ENCODE measurements at places on chromosomes 3 and 15.

GRCh38 chr3:154786724-154787123, 293.4 kb upstream of the MME start:
- DNase-seq: no peak

- no peak for DNase-seq
These were observed 45.6 kb downstream of the CMC1 start for GRCh38 chr3:28287046-28287445.

- DNase-seq: no peak
These were observed 590.8 kb downstream of the FOXP1 start for GRCh38 chr3:70992562-70993204.

DNA sequence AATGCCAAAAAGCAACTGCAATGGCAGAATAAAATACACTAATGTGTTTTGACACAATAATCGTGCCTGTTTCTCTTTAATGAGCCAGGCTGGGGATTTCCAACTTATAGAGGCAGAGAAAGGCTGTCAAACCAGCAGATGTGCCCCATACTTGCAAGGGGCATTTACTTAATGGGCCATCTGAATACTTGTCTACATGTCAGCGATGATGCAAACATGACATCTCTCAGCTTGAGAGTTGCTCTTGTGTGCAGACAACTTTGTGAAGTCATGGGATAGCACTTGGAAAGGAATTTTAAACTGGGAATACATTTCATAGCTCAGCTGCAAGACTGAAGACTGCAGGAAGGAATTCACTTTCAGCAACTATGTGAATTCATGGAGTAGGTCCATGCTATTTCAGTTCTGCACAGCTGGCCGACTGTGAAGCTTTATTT, 127.4 kb upstream of the ADAMTS9 start:
- DNase-seq: no peak

DNA sequence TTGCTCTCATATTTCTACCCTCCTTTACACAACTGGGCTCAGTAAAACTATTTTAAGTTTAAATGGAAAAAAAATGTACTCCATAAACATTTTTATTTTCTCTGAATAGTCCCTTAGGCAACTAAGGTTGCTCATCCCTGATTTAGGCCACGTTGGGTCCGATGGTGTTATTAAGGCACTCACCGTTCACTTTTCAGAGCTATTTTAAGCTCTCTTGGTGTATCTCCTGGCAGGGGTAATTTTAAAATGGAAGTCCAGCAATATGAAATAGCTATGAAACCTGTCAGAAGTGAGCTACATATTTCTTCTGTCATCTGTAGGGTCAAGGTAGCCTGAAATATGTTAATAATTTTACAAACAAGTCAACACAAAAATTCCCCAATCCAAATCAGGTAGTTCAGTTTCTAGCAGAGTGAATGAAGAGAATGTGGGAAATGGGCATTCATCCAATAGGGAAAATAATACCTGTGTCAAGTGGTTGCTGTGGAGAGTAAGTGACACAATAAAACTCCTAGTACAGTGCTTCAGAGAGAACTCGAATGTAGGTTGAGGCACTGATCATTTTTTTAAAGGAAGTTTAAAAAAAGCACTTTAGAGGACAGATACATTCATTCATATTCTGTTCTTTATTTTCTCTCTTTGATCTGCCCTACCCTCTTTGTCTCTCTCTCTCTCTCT, 209.3 kb upstream of the FEZF2 start:
- no peak for DNase-seq

DNA sequence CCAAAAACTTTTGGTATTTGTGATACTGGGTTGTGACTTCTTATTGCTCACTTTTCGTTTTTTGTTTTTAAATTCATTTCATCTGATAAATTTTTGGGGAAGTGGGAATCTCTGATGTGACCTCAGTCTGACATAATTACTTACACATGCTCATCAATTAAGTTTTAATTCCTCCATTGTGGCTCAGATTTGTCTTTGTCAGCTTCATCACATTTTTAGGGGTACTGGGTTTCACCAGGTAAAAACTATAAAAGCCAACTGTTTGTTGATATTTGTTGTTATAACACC, 425.3 kb upstream of the TGFBR2 start:
- no peak for DNase-seq

GRCh38 chr3:110646496-110646895, 425.1 kb upstream of the NECTIN3 start:
- DNase-seq: no peak

DNA sequence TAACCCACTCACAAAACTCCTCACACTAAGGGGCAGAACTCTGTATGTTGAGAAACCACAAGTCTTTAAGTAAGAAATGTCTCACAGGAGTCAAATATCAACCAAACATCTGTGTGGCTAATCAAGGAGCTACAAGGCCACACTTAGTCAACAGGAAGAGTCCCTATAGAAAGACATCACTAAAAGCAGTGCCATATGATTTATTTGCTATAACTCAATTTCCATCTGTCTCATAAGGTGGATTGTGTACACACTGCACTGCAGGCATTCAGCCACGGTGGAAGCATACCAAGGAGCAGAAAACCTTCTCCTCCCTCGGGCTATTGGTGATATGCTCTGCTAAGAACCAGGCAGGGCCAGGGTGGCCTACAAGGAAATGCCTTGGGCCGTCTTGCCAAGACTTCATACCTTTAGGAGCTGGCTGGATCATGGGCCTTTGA, 197.6 kb upstream of the CFAP20DC start:
- no peak for DNase-seq

DNA sequence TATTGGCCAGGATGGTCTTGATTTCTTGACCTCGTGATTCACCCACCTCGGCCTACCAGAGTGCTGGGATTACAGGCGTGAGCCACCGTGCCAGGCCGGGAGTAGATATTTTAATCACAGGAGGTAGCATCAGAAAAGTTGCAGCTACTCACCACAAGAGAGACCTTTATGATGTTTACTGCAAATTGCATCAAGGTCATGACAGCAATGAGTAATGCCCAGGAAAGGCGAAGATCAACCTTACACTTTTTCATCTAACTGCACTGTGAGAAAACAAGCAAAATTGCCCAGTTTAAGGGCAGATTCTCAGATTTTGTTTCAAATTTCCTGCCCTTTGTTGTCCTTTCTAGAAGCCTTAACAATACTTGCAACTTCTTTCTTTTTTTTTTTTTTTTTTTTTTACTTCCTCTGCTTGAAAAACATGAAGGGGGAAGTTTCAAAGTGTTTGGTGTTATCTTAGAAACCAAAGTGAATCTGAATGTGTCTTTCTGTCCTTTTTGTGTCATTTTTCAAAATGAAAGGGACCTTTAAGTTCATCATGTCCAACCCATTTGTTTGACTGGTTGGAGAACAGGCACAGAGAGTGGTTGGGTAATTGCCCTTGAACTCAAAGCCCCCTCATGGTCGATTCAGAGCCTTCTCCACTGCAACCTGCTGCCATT, 25.0 kb downstream of the TGFBR2 start:
- peak; percentile 44 for DNase-seq

GRCh38 chr3:136667081-136667480, 85.1 kb downstream of the STAG1 start:
- no peak for DNase-seq

DNA sequence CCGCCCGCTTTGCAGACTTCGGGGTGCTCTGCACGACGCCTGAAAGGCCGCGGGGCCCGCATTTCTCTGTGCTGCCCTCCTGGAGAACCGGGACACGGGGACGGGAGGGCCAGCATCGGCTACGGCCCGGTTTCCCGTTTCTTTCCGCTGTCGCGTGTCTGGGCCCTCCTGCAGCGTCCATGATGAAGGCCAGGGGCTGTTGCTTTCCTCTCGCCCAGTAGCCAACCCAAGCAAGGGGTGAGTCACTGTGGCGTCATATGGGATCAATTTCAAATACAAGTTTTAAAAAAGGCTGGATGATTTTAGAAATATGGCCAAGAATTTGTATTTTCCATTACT, 435 bp downstream of the SLC35G2 start:
- DNase-seq: no peak

DNA sequence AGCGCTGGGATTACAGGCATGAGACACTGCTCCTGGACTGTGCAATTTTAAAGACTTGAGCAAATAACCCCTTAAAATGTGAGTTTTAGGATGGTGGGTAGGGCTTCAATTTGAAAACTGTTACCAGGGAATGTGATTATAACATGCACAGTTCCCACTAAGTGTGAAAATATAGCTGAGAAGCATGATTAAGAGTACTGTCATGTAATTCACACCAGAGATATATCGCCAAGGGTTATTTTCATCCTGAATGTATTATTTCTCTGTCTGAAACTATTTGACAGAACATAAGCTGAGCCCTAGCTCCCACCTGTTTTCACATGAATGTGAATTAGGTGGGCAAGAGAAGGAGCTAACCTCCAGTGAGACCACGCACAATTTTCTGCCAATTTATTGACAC, 457.2 kb downstream of the GABRG3 start:
- DNase-seq: no peak

DNA sequence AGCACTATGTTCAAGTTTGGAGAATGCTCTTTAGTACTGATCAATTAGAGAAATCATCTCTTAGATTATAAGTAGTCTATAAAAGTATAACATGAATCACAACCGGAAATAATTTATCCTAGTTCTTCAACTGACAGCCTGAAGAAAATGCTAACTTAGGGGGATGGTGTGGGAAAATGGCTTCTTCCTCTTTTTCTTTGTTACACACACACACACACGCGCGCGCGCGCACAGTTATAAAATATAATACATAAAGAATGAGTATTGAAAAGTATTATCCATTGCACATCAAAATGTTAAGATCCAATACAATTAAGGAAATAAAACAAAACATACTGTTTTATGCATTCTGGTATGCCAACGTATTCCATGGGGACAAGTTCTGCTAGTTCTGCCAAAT, 11.2 kb upstream of the GTF2A2 start:
- DNase-seq: no peak

DNA sequence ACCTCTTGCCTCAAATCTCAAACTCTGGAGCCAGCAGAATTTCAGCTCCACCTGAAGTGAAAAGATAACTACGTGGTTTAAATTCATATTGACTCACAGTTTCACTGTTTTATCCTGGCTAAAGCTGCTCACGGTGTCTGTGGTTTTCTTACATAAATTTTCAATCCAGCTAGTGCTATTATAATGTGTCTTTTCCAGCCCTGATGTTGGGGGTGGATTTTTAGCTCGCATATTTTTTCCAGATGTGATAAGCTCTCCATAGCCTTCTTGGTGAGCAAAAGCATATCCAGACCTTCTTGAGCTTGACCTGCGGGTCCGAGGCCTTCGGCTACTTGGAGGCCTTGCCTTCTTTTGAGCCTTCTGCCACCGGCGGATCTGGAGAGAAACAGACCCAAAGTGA, 239.3 kb downstream of the DTWD1 start:
- no peak for DNase-seq

- DNase-seq: no peak
These were observed 29.4 kb downstream of the CRTC3 start for GRCh38 chr15:90559119-90559518.

DNA sequence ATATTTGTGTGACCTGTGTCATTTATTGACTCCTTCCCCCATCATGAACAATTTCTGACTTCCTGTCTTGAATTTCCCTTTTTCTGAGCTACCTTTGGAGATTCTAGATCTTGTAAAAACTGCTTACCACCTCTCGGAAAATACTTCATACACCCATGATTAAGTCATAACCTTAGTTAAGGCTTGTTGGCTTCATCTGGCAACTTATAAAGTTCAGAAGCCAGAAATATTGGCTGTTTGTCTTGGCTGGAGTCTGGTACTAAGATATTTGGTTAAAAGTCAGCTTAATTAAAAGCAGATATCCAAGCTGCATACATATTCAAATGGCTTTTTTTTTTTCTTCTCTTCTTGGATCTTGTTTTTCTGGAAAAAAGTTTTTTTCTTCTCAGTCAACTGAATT, 37.3 kb upstream of the B3GALNT1 start:
- no peak for DNase-seq

DNA sequence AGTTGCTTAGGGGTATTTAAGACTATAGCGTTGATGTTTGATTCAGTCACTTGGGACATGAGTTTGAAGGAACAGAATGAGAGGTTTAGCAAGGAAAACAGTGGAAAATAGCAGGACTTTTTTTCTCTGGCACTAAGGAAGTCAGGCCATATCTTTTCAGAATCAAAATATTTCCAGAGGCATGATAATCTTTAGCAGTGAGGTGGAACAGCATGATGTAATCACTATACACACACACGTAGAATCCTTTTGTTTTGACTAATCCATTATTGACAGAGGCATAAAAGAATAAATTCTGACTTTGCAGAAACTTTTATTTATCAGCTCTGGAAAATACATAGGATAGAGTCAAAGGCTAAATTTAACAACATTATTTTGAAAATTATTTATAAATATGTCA, 174.1 kb downstream of the ZPLD1 start:
- no peak for DNase-seq

GRCh38 chr3:8847317-8847716, 77.9 kb upstream of the OXTR start:
- no peak for DNase-seq

DNA sequence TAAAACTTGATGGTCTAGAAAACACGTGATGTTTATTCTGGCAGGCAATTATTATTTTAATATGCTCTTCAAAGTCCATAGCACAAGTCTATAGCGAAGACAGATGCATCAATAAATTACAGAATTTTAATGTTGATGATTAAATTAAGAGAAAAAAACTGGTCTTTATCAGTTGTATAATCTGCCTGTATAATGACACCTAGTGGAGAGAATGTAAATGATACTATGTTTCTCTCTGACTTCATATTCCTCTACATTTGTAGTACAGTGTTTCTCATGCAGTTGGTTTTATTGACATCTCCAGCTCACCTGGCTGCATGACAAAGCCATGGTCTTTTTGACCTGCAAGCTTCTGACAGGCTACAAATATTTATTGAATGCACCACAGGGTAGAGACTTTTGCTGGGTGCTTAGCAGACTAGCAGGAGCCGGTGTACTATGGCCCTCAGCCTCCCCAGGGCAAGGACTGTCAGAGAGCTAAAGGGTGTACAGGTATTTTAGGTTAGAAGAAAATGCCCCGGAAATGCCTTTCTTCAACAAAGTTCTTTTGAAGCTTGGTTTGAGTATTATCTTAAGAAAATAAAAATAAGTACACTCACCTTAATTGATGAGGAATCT, 289.9 kb downstream of the GAP43 start:
- DNase-seq: no peak

DNA sequence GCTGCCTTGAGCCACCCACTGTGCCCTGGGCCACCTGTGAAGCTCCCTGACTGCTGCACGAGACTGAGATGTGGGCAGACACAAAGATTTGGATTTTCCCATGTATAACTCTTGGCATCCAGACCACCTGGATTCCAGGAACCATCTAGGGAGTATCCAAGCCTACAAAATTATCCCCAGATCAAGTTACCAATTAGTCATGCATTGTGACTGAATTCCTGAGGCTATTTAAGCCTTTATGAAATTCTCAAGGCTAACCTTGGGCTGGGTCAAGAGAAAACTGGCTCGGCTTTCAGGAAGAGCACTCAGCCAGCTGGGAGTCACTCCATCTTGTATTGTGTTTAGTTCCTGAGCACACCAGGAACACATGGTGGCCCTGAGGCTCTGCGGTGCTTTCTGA, 13.3 kb upstream of the ATP13A5 start:
- no peak for DNase-seq

DNA sequence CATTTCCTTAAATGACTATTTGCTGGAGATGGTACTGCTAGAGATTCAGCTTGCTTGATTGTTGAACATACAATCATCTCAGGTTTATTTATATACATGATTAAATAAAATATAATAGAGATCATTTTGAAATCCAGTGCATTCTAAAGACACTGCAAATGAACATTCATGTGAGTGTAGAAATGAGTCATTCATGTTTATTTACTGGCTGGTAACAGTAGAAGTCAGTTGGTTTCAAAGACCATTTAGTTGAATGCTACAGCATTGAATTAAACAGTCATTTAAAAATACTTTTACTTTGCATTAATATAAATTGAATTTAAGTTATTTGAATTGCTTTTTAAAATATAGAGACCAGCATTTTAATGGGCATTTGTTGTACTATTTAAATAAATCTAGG, 551.9 kb upstream of the GOLIM4 start:
- no peak for DNase-seq
